NCI-H1930 (cell line): ENCODE measurements at places on chromosomes 16 and 17.

GRCh38 chr16:85557083-85557970 is 55.8 kb upstream of the GSE1 start:
- DNase-seq: no peak

DNA sequence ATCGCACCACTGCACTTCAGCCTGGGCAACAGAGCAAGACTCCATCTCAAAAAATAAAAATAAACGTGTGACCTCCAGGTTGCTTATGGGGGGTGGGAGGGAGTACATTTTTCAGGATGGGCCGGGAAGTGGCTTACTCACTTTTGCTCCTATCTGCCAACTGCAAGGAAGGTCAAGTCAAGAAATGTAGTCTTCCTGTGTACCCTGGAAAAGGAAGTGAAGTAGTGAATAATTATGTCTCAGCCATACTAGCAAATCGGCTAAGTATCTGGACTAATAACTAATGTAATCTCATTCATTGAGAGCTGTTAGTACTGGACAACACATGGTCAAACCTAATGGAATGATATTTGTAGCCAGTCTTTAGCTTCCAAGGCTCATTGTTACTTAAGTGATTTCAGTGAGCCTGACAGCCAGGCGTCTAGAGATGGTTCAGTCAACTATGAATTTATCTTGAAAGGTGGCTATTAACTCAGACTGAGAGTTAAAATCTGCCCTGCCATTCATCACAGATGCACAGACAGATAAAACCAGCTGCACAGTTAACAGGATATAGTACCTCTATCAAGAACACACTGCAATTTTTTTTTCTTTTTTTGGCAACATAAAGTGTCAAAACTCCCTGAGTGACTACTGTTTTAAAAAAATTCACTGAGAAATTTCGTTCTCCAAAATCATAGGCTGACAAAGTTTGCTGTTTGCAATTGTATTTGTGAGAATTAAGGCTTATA is 3.7 kb upstream of the TACO1 start:
- no peak for DNase-seq

DNA sequence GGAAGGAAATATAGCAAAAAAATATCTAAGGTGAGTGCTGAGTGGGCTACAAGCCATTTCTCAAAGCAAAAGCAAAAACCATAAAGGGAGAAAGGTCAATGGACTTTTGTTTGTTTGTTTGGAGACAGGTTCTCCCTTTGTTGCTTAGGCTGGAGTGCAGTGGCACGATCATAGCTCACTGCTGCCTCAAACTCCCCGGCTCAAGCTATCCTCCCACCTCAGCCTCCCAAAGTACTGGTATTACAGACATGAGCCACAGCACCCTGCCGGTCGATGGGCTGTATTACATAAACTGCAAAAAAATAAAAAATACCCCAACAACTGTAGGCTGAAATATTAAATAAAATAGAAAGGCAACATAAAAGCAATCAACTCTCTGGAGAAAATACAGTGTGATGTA is 3.5 kb upstream of the RBBP6 start:
- no peak for DNase-seq

GRCh38 chr17:81258292-81258691 is 19.2 kb downstream of the NDUFAF8 start:
- DNase-seq: no peak

- DNase-seq: no peak
These were observed 11.5 kb downstream of the KCNG4 start for GRCh38 chr16:84228256-84228838.
